ENCODE measurements at places on chromosomes 5 and 9.

- DNase-seq = no peak
Measured at GRCh38 chr9:2180154-2180553, 165.0 kb downstream of the SMARCA2 start.

GRCh38 chr5:177357146-177357458, 622 bp upstream of the RGS14 start:
- no peak for DNase-seq

- DNase-seq = no peak
Measured at GRCh38 chr9:75604661-75605060, 285.8 kb upstream of the PCSK5 start.

GRCh38 chr9:107949061-107949460, 459.5 kb upstream of the KLF4 start:
- no peak for DNase-seq

DNA sequence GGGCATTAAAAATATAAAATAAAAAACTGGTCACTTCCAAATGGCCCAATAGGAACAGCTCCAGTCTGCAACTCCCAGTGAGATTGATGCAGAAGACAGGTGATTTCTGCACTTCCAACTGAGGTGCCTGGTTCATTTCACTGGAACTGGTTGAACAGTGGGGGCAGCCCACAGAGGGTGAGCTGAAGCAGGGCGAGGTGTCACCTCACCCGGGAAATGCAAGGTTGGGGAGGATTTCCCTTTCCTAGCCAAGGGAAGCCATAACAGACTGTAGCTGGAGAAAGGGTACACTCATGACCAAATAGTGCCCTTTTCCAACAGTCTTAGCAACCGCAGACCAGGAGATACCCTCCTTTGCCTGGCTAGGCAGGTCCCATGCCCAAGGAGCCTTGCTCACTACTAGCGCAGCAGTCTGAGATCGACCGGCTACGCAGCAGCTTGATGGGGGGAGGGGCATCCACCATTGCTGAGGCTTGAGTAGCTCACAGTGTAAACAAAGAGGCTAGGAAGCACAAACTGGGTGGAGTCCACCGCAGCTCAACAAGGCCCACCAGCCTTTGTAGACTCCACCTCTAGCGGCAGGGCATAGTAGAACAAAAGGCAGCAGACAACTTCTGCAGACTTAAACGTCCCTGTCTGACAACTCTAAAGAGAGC, 12.7 kb downstream of the RLN1 start:
- DNase-seq = no peak
